ENCODE measurements at places on chromosomes 3 and 15.

GRCh38 chr3:45644791-45645201 lies 44.4 kb upstream of the SACM1L start:
- DNase-seq = peak; percentile 91

DNA sequence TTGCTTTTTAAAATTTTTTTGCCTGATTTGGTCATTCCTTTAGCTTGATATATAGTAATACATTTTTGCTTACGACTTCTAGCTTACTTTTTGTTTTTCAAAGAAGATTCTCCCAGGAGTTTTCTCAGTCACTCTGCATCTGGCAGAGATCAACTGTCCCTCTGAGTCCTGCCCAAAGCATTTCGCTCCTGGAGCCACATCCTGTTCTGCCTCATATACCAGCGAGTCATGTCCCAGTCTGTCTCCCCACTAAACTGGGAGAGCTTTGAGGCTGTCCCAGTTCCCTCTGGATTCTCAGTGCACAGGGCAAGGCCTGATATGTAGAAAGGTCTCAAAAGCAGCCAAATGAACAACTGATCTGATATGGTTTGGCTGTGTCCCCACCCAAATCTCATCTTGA lies 326.3 kb downstream of the ARRDC4 start:
- no peak for DNase-seq

GRCh38 chr3:132964266-132964665 lies 73.9 kb upstream of the TMEM108 start:
- no peak for DNase-seq

DNA sequence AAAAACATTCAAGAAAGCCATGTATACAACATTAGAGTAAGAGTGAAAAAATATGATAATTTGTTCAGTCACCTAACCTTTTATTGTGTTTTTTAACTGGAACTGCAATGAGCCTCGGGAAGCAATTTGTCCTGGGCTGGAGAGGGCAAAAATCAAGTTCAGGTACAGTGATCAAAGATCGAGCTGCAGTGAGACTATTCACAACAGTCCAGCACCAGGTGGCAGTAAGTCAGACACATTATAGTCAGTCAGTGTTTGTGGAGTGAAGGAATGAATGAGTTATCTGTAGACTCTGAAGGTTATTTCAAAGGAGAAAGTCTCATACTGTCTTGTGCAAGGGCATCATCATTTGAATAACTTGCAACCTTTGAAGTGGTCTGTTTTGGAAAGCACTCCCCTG lies 116.6 kb downstream of the CHDH start:
- no peak for DNase-seq

DNA sequence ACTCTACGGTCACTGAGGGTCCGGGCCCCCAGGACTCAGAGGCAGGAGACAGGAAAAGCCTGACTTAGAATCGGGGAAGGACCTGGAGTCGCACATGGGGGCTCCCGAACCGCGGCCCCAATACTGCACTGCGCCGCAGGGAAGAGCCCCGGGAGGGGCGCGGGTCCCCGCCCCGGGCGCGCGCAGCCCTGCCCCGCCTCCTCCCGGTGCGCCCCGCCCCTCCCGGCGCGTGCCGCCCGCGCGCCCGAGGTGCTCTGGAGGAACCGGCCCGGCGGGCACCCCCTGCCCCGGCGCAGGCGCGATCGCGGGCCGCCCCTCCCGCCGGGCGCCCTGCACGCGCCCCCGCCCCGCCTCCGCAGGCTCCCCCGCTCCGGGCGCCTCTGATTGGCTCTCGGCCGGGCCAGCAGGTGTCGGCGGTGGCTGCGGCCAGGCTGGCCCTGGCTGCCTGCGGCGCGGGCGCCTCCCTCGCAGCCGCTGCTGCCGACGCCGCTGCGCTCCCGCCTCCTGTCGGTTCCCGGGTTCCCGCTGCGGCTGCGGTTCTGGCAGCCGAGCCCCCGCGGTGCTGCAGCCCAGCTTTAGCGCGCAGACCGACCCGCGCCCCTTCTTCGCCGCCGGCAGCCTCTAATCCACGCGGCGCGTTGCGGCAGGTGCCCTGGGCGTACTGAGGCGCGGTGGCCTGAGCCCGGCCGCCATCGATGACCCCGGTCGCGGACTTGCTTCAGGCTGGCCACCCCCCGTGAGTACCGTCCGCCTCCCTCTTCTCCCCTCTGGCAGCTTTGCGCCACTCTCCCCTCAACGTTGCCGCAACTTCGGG lies at the start of gene MYRIP:
Gene MYRIP, plus strand, starts transcription at position 429 of the 814 bp plus-strand sequence. CDS start 91,208 bp downstream, outside the sequence.
- DNase-seq = no peak

DNA sequence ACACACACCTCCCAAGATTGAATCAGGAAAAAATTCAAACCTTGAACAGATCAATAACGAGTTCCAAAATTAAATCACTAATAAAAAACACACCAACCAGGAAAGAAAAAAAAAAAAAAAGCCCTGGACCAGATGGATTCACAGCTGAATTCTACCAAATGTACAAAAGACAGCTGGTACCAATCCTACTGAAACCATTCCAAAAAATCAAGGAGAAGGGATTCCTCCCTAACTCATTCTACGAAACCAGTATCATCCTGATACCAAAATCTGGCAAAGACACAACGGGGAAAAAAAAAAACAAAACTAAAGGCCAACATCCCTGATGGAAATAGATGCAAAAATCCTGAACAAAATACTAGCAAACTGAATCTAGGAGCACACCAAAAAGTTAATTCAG lies 54.4 kb upstream of the SLC12A8 start:
- DNase-seq = no peak

- no peak for DNase-seq
Measured at GRCh38 chr3:111542611-111543300, 759 bp downstream of the CD96 start.

DNA sequence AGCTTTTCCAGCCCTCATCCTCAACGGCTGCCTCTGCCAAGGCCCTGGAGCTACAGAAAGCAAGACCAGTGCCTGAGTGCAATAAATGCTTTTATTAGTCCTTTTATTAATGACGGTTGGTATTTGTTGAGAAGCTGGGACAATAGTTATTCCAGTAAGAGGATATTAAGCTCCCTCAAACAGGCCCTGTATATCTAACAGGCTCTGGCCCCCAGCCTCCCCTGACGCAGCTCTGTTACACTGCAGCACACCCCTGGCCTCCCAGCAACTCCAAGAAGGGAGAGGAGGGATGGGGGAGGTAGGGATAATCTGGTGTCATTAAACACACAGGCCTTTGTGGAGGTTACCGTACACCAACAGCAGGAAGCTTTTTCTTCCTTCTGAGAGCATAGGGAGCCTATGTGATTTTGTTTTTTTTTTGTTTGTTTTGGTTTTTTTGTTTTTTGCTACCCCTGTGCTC lies 30.8 kb upstream of the MAGEF1 start:
- DNase-seq = no peak

- no peak for DNase-seq
Measured at GRCh38 chr3:25427563-25427941, 511 bp upstream of the RARB start.

- DNase-seq = no peak
Measured at GRCh38 chr3:170023165-170023564, 14.6 kb upstream of the GPR160 start.

- DNase-seq = no peak
Measured at GRCh38 chr15:67093504-67093862, 28.1 kb downstream of the SMAD3 start.

GRCh38 chr15:70319466-70319865 lies 221.7 kb upstream of the TLE3 start:
- no peak for DNase-seq

GRCh38 chr15:63178034-63178433 lies 11.4 kb upstream of the RAB8B start:
- no peak for DNase-seq

GRCh38 chr3:172208586-172209332 lies 169.4 kb downstream of the FNDC3B start:
- no peak for DNase-seq

DNA sequence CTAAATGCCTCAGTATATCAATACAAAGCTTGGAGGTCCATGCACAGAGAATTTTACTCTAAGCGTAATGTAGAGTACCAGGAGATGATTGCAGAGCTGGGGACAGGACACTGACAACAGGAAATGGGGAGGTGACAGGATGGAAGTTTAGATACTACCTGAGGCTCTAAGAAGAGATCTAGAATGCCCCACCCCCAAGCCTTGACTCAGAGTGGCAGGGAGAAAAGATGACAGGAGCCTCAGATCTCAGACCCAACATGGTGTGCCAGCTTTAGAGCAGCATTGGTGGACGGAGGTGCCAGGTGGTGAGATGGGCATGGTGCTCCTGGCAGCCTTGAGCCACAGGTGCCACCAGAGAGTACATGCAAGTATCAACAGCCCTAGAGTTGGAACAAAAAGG lies 62.5 kb downstream of the LYZL4 start:
- DNase-seq = no peak

GRCh38 chr15:63258658-63259057 lies 18.7 kb upstream of the APH1B start:
- DNase-seq = no peak

GRCh38 chr3:36804295-36805055 lies 40.1 kb upstream of the DCLK3 start:
- no peak for DNase-seq

GRCh38 chr3:9808345-9809037 lies 1.6 kb upstream of the TTLL3 start:
- no peak for DNase-seq

DNA sequence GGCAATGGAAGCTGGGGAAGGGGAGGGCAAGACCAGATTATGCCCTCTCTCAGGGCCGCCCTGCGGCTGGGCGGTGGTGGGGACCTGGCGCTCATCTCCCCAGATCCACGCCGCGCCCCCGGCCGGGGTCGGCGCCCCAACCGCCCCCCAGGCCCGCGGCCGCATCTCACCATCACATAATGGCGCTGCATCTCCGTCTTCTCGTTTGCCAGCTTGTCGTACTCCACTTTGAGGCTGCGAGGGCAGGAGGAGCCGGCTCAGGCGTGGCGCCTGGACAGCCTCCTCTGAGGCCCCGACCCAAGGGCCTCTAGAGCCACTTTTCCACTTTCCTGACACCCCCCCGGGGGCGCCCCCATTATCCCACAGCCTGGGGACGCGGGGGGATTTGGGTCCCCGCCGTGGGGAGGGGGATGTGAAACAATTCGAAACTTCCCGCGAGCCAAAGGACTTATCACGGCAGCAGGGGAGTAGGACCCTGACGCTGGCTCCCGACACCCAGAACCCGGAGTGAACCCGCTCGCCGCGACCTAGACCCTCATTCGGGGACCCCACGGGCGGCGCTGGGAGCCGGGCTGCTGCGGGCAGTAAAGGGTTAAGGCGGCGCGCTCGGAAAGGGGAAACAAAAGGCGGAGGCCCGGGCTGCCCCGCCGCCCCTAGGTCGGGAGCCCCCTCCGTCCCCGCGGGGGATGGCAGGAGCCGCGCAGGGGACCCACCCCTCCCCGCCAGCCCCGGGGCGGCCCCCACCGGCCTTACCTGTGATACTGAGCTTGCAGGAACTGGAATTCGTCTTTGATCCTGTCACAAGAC lies 2.1 kb downstream of the TLE3 start:
- DNase-seq = no peak

GRCh38 chr15:41561777-41562145 lies 2.7 kb downstream of the TYRO3 start:
- no peak for DNase-seq

DNA sequence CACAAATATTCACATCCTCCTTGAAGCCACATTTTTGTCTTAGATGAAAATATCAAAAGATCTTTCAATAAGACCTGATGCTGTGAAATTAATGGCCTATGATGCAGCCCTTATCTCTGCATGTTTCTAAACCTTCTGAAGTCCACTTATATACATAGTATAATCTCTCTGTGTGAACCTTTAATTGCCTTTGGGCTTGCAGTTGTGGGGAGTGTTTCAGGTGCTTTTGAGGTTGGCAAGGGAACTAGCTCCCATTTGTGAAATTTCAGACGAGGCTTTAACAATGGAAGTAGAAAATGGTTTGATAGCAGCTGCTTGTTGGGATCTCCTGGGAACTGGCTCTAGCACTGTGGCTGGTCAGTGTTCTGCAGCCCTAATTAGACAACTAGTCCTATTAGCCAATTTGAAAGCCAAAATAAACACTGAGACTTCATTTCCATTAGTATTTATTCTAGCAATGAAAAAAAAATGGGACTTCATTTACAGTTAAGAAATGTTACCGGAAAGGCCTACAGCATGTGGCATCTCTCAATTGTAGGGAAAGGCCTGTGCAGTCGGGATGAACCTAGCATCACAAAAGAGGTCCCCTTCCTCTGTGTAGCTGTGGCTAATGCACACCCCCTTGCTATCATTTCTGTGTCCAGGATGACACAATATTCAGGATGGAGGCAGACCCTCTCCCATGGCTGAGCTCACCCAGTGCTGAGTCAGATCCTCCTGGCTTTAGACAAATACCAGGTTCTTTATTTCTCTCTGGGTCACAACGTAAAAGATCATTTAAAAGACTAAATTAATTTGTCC lies 140.7 kb upstream of the TRIM42 start:
- DNase-seq = no peak

- DNase-seq = no peak
Measured at GRCh38 chr15:72783004-72783639, 436 bp downstream of the ADPGK start.

DNA sequence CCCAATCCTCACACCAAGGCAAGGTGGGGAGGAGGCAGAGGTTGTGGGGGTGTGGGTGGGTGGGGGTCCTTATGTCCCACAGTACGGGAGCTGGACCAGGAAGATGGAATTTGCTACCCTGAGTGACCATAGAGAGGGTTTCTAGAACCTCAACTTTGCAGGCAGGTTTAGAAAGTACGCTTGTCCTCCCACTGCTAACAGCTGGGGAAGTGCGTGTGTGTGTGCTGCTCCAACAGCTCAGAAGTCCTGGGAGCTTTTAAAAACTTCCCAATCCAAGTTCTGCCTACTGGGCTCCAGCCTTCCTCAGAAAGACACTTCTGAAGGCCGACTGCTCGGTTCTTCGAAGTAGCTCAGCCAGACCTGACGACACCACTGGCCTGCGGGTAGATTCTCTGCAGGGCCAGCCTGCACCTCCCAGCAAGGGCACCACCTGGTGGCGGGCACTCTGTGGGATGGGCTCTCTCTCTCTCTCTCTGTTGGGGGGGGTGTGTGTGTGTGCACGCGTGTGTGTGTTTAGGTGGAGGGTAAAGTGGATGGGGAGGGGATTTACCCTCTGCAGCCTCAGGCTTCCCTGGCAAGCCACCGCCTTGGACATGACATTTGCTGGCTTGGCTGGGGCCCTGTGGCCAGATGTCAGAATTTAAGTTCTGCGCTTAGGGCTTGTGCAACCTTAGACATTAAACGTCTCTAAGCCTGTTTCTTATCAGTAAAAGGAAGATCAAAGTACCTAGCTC lies 15.6 kb downstream of the TMEM158 start:
- DNase-seq = no peak

DNA sequence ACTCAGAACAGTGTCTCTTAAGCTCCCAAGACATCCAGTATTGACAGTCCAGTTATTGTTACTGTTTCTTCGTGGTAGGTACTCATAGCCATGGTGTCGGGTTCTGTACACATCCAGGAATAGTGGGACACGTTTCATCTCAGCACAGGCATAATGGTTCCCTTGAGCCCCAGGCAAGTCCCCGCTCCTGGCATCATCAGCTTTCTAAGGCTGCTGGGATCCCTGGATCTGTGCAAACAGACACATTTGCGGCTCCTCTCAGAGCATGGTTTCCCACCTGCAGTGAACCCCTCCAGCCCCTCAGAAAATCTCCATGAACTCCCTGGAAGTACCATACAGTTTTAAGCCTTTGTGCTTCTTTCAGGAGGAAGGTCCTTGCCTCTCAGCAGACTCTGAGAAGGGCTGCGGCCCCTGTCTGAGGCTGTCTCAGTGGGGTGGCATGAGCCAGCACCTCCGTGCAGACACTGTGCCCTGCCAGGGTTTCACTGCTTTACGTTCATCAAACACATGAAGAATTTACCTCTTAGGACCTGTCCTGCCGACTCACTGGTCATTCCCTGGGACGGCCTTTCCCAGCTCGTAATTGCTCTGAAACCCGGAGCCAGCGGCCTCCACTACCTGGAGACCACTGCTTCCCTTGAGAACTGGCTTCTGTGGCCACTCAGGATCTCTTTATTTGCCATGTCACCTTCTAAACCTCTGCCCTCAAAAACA lies 124.9 kb downstream of the LRRK1 start:
- DNase-seq = no peak

Measured in HS-27A (cell line).